ENCODE measurements at places on chromosomes 1 and 21.

- DNase-seq: peak; percentile 63
Measured at GRCh38 chr1:46490406-46490655, 695 bp downstream of the DMBX1 start.

DNA sequence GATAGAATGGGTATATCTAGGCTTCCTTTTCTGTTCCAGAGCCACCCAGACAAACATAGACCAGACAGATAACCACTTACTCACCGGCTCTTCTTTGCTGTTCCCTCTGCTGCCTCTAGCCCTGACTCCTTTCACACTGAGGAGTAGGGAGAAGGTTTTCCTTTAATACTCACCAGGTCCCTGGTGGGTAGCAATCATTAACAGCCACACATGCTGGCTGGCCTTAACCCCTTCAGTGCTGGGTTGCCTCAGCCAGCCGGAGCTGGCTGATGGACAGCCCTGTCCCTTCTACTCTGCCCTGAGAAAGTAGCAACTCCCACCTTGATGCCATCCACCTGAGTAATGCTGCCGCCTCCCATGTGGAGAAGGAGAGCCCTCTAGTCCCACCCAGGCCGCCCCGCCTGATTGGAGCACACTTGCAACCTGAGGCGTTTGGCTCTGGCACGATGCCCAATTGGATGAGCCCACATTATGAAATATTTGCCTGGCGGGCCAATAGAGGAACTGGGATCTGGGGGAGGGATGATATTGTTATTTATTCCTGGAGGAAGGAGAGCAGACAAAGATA is 71.6 kb downstream of the PLEKHA6 start:
- peak; percentile 66 for DNase-seq

DNA sequence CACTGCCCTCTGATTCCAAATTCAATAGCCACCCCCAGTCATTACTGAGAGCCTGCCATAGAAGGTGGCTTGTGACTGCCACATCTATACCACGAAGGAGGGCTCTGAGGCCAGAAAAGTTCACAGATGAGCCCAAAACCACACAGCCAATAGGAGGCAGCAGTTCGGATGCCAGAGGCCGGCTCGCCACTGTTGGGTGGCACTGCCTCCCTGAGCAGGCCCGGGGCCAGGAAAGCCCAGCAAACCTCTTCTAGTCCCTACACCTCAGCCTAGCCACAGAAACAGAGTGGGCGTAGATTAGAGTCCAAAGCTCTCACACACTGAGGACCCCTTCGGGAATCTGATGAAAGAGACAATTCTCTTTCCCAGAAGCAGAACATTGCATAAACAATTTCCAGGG is 5.9 kb upstream of the CAMK2N1 start:
- no peak for DNase-seq

GRCh38 chr1:172254521-172255222 is 165.8 kb upstream of the C1orf105 start:
- no peak for DNase-seq

GRCh38 chr1:101174722-101175121 is 62.1 kb upstream of the S1PR1 start:
- no peak for DNase-seq

DNA sequence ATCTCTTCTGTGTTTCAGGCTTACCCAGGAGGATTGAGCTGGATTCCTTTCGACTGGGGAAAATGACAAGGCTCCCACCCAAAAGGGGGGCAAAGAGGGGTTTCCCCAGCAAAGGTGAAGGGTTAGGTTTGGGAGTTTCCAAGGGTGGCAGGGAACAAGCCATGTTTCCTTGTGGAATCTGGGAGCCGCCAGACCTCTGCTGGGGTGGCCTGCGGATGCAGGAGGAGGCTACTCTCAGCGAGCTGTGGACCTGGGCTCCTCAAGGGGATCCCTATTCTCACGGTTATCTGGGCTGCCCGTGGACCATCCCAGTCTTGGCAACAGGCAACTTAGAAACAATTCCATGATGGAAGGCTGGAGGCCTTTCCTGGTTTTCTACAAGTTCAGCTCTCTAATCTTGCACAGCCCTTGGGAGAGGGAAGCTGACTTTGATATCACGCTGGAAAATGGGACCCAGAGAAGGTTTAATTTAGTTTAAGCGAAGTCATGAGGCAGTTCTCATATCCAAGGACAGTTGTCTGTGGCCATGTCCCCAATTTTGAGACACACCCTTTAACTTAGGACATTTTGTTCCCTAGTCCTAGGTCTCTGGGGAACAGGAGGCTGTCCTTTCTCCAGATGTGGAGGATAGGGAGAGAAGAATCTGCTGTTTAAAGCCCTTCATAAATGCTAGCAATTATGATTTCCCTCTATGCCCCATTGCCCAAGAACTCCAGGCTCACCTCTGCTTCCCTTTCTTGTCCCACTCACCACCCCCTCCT is 24.7 kb upstream of the STUM start:
- no peak for DNase-seq

DNA sequence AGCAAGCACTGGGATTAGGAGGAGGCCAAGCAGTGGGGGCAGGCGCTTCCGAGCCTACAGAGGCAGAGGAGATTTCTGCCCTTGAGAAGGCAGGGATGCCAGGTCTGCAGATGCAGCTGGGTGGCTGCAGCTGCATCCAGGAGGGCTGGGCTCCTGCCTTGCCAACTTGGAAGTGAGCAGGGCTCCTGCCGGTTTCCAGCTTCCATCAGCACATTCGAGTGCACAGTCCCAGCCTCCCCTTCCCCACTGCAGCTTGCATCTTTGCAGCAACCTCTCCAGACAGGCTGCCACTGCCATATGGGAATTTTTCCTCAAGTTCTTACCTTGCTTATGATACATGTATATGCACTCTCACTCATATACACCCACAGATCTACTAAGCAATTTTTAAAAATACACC is 1234.3 kb upstream of the B3GALT2 start:
- DNase-seq: no peak

Data from iPS-NIHi11 (cell line).